Thyroid gland (tissue), 4 donors: ENCODE measurements at places on chromosomes 16 and 17.

GRCh38 chr16:28951410-28951943 is 740 bp downstream of the NFATC2IP start:
- no peak for DNase-seq

GRCh38 chr16:17994027-17994426 is 342.5 kb downstream of the NPIPA8 start:
- no peak for DNase-seq

DNA sequence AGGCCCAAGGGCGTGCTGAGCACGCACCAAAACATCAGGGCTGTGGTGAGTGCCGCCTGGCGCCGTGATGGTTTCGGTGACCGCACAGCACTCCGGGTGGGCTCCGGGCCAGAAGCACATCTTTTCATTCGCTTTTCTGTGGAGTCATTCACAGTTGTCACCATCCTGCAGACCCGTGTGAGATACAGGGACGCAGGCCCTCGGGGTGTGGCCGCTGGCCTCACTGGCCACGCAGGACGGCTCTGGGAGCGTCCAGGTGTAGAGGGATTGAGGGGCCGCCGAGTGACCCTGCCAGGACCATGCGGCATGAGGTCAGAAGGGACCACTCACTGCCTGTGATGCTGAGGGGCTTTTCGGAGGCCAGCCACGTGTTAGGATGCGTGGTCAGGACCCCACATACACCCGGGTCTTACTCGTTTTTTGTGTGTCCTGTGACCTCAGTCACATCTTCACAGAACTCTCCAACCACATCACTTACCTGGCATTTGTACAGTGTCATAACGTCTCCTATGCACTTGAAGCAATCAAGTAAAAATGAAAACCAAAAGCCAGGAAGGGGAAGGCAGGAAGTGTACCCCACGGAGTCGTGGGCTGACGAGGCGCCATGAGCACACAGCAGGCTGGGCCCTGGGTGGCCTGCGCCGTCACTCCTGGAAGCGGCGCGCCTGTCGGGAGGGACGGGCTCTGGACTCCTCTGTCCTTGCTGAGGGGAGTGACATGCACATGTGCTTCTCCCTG is 7.8 kb downstream of the ACSF3 start:
- no peak for DNase-seq

GRCh38 chr16:66617728-66618127 is 13.2 kb downstream of the CMTM3 start:
- DNase-seq, result no peak

DNA sequence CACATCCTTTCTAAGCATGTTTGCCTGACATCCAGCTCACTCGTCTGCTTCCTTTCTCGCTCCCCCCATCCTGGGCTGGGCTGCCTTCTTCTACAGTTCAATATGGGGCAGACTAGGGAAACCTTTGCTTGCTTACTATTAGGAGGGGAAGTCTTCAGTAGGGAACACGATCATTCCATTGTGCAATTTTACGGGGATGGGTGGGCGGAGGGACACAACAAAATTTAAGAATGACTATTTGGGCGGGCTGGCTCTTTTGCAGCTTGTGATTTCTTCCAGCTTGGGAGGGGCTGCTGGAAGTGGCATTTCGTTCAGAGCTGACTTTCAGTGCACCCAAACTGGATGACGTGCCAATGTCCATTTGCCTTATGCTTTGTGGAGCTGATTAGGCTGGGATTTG is 25.4 kb downstream of the PCTP start:
- no peak for DNase-seq

DNA sequence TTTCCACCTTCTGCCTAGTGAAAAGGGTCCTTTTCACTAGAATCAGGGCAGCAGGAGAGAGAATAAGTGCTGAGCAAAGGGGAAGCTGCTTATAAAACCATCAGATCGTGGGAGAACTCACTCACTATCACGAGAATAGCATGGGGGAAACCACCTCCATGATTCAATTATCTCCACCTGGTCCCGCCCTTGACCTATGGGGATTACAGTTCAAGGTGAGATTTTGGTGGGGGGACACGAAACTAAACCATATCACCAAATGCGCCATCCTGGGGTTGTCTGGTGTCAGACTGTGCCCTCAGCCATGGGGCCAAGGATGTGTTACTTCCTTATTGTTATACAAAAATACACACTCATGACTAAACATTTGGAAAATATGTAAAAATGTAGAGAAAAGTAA is 10.4 kb upstream of the KATNB1 start:
- DNase-seq, result no peak

DNA sequence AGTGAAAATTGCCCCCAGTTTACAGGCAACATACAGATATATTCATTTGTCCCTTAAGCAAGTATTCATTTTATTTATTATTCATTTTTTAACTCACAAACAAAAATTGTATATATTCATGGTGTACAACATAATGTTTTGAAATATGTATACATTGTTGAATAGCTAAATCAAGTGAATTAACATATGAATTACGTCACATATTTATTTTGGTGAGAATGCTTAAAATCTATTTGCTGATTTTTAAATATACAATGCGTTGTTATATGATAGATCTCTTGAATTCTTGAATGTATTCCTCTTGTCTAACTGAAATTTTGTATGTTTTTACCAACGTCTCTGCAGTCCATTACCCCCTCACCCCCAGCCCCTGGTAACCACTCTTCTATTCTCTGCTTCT is 63.4 kb upstream of the CDH13 start:
- DNase-seq, result no peak

DNA sequence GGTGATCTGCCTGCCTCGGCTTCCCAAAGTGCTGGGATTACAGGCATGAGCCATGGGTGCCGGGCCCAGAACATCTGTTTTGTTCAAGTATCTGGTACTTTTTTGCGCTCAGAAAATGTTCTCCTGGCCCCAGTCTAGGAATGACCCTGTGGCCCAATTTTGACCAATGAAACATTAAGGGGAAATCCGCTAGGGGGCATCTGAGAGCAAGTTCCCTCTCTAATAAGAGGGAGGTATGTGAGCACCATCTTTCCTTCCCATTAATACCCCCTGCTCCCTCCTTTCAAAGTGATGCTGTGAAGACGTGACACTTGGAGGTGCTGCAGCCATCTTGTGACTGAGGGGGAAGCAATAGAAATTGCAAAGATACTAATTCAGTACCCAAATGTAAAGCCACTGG is 16.5 kb upstream of the CLEC3A start:
- DNase-seq, result no peak

- DNase-seq, result peak; percentile 3
Observed at GRCh38 chr16:10668322-10669045, 26.2 kb downstream of the TEKT5 start.

- no peak for DNase-seq
Observed at GRCh38 chr17:41103896-41104295, 1.3 kb upstream of the KRTAP4-9 start.

GRCh38 chr16:152141-153128 is at the start of gene HBZ:
Gene HBZ (plus strand): TSS chr16:152644. CDS start chr16:152910, 266 bp downstream.
- no peak for DNase-seq

- DNase-seq, result peak; percentile 23
Observed at GRCh38 chr17:33284022-33284421, 9.1 kb downstream of the ASIC2 start.

DNA sequence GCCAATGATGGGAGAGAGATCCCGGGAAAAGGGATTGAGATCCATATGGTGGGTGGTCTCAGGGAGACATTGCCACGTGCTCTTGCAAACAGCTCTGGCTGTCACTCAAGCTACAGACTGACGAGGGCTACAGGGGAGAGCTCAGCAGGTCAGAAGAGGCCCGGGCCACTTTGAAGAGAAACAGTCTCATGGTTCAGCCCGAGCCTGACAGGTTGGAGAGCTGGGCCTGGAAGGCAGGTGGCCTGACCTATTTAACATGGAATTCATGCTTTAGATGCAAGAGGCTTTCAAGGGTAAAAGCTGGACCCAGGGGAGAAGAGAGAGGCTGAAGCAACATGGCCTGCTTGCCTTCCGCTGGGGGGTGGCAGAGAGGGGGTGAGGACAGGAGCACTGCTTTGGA is 81.0 kb upstream of the BRD7 start:
- DNase-seq, result no peak

GRCh38 chr17:50665838-50666237 is 31.2 kb downstream of the ABCC3 start:
- no peak for DNase-seq

DNA sequence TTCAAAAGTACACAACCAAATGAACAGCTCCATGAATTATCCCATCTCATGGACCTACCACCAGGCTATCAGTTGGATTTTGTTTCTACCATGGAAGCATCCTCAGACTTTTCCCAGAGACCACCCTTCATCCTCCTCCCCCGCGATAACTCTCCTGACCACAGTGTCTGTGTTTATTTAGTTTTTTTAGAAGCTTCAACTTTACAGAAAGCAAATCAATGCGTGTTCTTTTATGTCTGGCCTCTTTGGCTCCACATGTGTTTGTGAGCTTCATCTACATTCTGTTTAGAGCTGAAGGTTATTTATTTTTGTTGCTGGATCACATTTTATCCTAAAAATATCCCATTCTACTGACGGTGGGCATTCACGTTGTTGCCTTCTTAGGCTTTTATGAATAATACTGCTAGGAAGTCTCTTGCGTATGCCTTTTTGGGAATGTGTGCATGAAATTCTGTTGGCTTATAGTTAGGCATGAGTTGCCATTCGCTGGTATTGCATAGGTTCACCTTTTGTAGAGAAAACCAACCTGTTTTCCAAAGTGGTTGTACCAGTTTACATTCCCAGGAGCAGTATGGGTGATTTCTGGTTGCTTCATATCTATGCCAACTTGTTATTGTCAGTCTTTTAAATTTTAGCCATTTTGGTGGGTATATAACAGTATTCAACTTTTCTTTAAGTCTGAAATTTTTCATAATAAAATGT is 83.0 kb downstream of the CMIP start:
- no peak for DNase-seq

DNA sequence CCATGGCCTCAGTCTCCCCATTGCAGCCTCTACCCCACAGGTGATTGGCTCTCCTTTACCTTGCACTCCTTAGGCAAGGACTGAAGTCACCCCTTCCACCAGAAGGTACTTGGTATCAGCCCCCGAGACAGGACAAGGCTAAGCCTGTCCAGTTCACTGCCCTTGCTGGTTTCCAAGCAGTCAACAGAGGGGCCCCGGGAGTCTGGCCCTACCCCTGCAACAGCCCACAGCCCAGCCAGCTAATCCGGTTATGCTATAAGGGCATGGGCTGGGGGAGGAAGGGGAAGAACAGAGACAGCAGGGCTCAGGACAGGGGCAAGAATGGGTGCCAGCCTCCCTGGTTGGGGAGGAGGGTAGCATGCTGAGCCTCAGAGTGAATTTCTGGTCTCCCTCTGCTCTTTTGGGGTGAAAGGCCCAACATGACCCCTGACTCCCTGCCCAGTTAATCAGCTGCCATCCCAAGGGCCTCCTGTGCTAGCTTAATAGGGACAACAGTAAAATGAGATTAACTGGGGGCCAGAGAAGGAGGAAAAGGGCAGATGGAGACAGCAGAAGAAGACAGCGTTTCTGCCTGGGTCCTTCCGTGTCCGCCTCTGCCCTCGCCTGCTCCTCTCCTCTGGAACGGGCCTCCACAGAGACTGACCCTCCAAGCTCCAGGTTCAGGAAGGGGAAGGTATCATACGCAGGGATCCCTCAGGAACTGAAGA is 10.7 kb downstream of the DLG4 start:
- no peak for DNase-seq

- no peak for DNase-seq
Observed at GRCh38 chr16:85544016-85544415, 69.1 kb upstream of the GSE1 start.

- no peak for DNase-seq
Observed at GRCh38 chr16:70647441-70648359, 1.3 kb downstream of the IL34 start.

DNA sequence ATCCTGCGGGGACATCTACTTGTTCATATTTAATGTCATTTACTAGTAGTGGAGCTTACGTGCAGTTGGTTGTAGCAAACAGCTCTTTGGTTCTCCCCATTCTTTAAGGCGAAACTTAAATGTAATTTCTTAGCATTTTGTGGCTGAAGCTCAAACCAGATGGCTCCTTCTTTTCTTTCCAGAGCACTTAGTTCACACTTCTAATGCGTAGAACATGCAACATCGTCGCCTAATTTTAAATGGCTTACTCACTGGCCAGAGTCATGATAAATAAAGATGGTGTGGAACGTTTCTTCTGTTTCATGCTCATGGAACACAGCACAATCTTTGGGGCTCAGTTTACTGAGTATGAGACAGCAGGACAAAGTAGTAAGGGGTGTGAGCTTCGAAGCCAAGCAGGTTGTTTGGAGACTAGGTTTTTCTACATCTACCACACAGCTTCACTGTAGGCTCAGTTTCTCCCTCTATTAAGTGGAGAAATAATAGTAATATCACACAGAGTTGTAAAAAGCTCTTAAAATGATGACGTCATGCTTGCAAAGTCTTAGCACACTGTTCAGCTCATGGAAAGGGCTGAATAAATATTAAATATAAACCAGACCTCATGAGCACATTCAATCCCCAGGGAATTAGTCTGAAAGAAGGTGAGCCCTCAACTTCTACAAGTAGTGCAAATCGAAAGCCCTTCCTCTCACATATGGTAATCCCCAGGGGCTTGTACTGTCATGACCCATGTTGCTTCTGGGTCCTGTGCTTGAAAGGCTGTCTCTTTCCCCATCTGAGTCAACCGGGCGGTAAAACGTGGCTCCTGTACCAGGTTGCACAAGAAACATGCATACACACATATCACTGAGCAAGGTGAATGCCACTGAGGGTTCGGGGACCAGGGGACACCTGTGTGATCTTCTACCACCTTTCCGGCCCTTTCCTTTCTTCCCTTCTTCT is 384.3 kb downstream of the CDH13 start:
- DNase-seq, result no peak

DNA sequence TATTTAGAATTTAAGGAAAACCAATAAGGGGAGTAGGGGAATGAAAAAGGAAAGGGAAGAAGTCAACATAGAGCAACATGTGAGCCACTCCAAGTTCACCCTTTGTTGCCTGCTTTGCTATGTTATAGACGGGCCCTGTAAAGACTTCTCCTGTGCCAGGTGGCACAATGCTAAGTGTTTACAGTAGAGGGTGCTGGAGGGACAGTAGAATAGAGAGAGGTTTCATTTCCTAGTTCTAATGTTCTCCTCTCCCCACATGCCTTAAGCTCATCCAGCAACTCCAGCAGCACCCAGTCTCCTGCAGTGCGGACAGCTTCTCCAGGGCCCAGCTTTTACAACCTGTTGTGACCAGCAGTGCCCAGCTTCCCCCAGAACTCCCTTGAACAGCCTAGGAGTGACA is 468.0 kb downstream of the HS3ST3B1 start:
- DNase-seq, result no peak

- no peak for DNase-seq
Observed at GRCh38 chr16:67770346-67770991, 35.9 kb downstream of the RANBP10 start.
